ENCODE measurements at places on chromosomes 7 and 10. TPM values are rescaled to one million over a fixed set of nuclear protein-coding genes. Genes with fewer than 3 reads are reported as not detected.

CYP2W1 gene
- not detected for total RNA-seq

INHBA gene
- 67.4 TPM for total RNA-seq

NUTM2D gene
- 1.9 TPM for total RNA-seq

LLCFC1 gene
- total RNA-seq: not detected

LRRN3 gene
- total RNA-seq: 7.4 TPM

CHCHD1 gene
- total RNA-seq: 9.2 TPM

PPP1R3C gene
- total RNA-seq: 201 TPM

IFIT2 gene
- total RNA-seq: 9.5 TPM

FAM25C gene
- not detected for total RNA-seq

LBX1 gene
- total RNA-seq: not detected

UCN3 gene
- total RNA-seq: not detected

GHRHR gene
- total RNA-seq: not detected

ANKRD2 gene
- 1.1 TPM for total RNA-seq

FAS gene
- 47.5 TPM for total RNA-seq

PRRT4 gene
- total RNA-seq: 0.13 TPM

NEBL gene
- total RNA-seq: not detected

PPP1R17 gene
- total RNA-seq: not detected

SPDYE18 gene
- 0.20 TPM for total RNA-seq

PRKAR1B gene
- 23.3 TPM for total RNA-seq

NPSR1 gene
- total RNA-seq: not detected

SEMA3E gene
- total RNA-seq: 0.13 TPM

VAX1 gene
- total RNA-seq: not detected

WDFY4 gene
- not detected for total RNA-seq

NOM1 gene
- 20.7 TPM for total RNA-seq

FAM241B gene
- total RNA-seq: 0.39 TPM

DDC gene
- not detected for total RNA-seq

ABCF2 gene
- total RNA-seq: 40.4 TPM

POR gene
- 64.7 TPM for total RNA-seq

PNLIPRP1 gene
- not detected for total RNA-seq

ADAM12 gene
- total RNA-seq: 120 TPM

GOLGA7B gene
- 0.03 TPM for total RNA-seq

GSDME gene
- 39.7 TPM for total RNA-seq

UPP1 gene
- total RNA-seq: 13.2 TPM

SPDYE2 gene
- total RNA-seq: not detected

PANK1 gene
- total RNA-seq: 7.0 TPM

TCERG1L gene
- not detected for total RNA-seq

All from smooth muscle cell of the pulmonary artery (primary cell).